Peyer's patch (tissue), 4 donors: ENCODE measurements at places on chromosomes 4 and X. TPM values are rescaled to one million over a fixed set of nuclear protein-coding genes. Genes with fewer than 3 reads are reported as not detected.

DNA sequence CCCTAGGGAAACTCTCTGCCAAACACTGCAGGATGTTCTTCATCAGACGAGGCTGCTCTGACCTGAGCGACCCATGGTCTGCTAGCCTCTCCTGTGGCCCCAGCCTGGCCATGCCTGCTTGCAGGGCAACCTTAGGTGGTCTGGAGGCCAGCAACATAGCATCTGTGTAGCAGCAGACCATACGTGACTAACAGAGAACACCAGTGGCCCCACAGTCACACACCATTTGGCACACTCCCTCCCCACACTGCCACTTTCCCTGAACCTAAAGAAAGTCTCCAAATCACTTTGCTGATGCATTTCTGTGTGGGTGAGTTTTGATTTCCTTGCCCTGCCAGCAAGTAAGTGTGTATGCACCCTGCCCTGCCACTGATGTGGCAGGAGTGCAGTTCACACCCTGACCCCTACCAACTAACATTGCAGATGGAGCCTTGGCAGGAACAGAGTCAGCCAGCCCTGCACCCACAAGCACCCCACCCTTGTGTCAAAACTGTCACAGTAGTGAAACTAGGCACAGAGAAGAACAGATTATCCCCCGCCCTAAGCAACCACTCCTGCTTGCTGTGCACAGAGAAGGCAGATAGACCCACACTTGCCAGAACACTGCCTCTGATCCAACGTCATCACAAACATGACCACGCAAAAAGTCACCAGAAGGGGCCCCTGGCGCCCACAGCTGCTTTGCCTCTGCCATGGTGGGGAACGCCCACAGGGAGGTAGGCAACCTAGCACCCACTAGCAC, 249.1 kb downstream of the SPIN4 start:
- DNase-seq: no peak
- no peak overlapping the region for H3K27ac ChIP-seq
- no peaks in the 10 kb centered on the region for H3K27me3 ChIP-seq
- H3K36me3 ChIP-seq: no peaks in the 10 kb centered on the region
- H3K4me3 ChIP-seq: no peak overlapping the region
- H3K4me1 ChIP-seq: no peaks in the 10 kb centered on the region

DNA sequence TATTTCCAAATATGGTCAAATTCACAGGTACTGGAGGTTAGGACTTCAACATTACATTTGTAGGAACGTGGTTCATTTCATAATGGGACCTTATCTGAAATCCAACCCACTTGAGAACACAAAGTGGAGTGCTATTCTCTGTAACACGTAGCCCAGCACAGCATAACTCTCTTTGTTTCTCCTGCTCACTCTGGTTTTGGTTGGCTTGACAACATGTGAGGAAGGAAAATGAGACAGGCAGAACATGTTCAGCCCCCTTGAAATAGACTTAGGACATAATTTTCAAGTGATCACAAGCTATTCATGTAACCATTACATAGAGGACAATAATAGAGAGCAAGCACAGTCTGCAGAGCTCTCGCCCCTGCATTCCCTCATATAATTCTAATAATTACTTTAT, 115.1 kb upstream of the SMIM10 start:
- H3K4me3 ChIP-seq: no peak overlapping the region
- H3K4me1 ChIP-seq: no peaks in the 10 kb centered on the region
- no peaks in the 10 kb centered on the region for H3K36me3 ChIP-seq
- H3K27ac ChIP-seq: no peak overlapping the region

DNA sequence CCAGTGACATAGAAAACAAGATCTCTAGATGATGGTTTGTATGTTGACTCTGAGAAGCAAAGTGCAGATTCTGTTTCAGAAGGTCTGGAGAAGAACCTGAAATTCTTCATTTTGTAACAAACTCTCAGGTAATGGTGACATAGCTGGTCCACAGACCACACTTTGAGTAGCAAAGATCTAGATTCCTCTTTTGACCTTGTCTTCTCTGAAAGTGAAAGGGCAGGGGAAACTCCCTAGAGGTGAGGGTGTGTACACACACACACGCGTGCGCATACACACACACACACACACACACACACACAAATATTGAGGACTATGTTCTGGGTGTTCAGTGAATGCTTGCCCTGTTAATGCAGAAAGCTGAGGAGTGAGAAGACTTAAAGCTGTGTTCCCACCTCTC, 110.1 kb downstream of the NHSL2 start:
- no peak overlapping the region for H3K4me3 ChIP-seq
- DNase-seq: no peak
- H3K27me3 ChIP-seq: no peaks in the 10 kb centered on the region
- H3K4me1 ChIP-seq: no peaks in the 10 kb centered on the region

- H3K27ac ChIP-seq: no peak overlapping the region
- H3K27me3 ChIP-seq: no peaks in the 10 kb centered on the region
- peak; percentile 59 for DNase-seq
- no peak overlapping the region for H3K4me3 ChIP-seq
- no peaks in the 10 kb centered on the region for H3K36me3 ChIP-seq
Observed at GRCh38 chrX:112642349-112642748, 37.4 kb downstream of the LHFPL1 start.

DNA sequence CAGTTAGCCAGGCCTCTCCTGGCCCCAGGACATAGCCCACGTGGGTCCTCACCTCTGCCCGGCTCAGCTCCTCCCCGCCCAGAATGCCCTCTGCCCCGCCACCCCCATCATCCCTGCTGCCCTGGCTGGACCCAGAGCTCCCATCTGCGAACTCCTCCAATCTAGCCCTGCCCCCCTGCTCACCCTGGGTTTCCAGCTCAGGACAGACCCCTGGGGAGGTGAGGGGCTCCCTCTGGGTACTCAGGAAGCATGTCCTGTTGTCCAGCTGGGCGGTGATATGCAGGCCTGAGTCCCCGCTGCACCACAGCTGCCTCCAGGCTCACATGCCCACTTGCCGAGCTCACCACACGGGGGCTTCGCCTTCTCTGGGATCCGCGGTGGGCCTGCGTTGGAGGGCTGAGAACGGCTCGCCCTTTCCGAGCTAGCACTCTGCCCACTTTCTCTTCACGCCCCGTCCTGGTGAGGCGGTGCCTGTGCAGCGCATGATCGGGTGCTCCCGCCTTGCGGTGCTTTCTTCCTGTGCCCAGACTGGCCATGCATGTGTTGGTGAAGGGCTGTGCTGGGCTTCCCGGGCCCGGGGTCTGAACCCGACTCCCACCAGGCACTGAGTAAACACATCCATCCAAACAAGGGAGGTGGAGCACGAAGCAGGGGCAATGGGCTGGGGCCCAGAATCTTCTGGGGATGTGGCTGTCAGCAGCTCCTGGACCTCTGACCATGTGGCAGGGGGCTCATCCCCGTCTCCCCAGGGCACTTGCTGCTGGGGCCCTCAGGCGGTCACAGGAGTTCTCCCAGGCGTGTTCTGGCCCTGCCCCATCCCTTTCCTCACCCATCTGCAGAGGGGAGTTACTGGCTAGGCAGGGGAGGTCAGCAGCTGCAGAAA, 74.3 kb downstream of the RGS12 start:
- no peaks in the 10 kb centered on the region for H3K4me1 ChIP-seq
- no peak overlapping the region for H3K27ac ChIP-seq
- no peak overlapping the region for H3K4me3 ChIP-seq
- no peaks in the 10 kb centered on the region for H3K27me3 ChIP-seq
- no peak for DNase-seq
- no peaks in the 10 kb centered on the region for H3K36me3 ChIP-seq

DNA sequence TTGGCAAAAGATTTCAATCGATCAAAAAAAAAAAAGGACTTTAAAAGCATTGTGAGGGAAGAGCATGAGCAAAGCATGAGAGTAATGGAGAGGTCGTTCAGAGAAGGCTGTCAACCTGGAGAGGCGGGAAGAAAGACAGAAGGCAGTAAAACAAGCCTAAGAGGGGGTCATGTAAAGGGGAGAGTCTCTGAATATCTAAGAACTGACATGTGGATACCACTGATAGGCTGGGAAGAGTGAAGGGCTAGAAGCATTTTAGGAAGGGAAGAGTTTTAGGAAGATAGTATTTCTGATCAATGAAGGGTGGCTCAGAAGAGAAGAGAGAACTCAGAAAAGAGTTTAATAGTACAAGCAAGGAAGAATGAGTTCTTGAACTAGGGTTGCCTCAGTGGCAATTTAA, 7.5 kb downstream of the FAM9C start:
- H3K4me1 ChIP-seq: no peaks in the 10 kb centered on the region
- no peak for DNase-seq
- no peaks in the 10 kb centered on the region for H3K36me3 ChIP-seq
- H3K27me3 ChIP-seq: no peaks in the 10 kb centered on the region

GRCh38 chrX:107629540-107629909, 1.2 kb downstream of the PRPS1 start:
- no peak overlapping the region for H3K27ac ChIP-seq
- no peak for DNase-seq
- no peaks in the 10 kb centered on the region for H3K36me3 ChIP-seq
- H3K4me1 ChIP-seq: no peaks in the 10 kb centered on the region

DNA sequence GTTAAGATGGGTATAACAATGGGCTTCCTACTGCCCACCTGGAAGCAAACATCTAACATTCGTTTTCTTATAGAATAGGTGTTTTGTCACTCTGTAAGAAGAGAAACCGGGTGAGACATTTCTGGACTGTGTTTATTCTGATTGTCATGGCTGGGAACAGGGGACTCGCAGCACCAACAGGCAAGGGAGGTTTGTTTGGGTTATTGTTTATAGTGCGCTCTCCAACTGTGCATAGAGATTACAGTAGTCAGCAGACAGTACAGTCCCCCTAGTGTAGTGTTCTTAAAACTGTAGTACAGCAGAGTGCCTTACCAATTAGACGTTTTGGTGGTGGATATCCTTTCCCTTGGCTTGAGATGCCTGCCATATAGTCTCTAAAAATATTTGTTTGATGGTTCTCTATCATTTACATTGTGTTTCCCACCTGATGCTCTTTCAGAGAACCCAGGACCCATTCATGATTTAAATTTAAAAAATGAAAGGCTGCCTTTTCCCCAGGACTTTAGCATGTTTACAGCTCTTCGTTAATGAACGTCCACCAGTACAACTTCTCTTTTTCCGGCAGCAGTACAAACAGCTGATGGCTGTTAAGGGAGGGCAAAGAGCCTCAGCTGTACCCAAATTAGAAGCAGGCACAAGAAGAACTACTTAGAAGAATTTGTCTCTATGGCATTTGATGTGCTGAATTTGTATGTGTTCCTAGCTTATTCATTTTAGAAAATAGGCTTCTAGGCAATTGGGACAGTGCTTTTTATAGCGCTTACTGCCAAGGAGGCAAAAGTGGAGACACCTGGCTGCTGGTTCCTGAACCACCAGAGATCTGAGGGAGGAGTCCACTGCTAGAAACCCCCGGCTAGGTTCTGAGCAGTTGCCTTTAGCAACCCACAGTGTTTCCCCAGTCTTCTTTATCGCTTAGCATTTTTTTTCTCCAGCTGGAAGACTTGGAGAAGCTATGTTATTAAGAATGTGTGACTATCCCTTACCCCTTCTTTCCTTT, 1.0 kb upstream of the RNF150 start:
- no peak overlapping the region for H3K27ac ChIP-seq
- H3K4me1 ChIP-seq: no peaks in the 10 kb centered on the region
- no peaks in the 10 kb centered on the region for H3K36me3 ChIP-seq
- no peak overlapping the region for H3K4me3 ChIP-seq

DNA sequence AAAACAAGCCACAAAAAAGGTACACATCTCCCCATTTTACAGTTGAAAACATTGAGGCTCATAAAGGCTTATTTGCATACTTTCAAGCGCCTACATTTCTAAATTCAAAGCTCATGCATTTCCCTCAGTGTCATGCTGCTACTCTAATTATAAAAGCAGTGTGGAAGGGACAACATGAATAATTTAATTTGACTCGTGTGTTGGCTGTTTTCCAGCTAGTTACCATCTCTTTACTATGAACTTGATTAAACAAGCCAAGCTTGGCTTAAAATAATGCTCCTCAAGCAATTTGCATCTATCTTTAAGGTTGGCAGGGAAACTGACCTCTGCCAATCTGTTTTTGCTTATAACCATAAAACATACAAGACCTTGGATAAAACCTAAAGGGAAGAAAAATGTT, 252.5 kb upstream of the NEIL3 start:
- H3K4me3 ChIP-seq: no peak overlapping the region
- H3K4me1 ChIP-seq: no peaks in the 10 kb centered on the region
- H3K36me3 ChIP-seq: no peaks in the 10 kb centered on the region
- no peak overlapping the region for H3K27ac ChIP-seq
- no peaks in the 10 kb centered on the region for H3K27me3 ChIP-seq
- DNase-seq: no peak

DNA sequence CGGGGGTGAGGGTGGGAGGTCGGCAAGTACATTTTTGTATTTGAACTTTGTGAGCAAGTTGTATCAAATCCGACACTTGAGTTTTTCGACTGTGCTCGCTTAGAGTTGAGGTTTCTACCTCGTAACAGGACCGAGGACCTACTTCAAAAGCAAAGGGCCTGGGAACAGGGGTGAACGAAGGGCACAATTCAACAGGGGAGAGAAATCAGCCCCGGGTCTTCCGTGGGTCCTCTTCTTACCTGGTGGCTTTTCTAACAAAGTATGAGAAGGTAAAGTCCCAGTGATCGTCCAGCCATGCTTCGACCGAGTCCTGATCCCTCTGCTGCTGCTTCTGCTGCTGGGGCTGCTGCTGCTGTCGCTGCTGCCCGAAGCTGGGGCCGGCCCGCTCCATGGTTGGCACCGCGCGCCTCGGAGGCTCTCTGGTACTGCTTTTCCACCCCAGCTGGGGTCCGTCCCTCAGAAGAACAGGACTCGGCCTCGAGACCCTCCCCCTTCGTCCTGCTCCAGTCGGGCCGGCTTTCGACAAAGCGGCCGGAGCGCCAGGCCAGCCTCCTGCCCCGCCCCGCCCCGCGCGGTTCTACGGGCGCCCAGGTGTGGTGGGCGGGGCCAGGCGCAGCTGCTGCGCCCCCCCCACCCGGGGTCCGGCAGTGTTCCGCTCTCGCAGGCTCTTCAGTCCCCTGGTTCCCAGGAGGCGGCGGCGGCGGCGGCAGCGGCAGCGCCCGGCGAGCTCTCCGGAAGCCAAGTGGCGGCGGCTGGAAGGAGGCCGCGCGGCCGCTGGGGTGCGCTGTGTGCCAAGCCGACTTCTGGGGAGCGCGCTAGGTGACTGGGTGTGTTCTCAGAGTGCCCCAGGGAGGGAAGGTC, at the start of gene PDE5A:
PDE5A (minus strand) TSS at position 524 of the 861 bp plus-strand sequence; CDS start at position 391, 133 bp downstream.
- no peaks in the 10 kb centered on the region for H3K27me3 ChIP-seq
- H3K4me3 ChIP-seq: peak within 1 kb of the TSS; percentile 92
- DNase-seq: peak; percentile 96
- peaks cover 17% of the 10 kb centered on the region for H3K4me1 ChIP-seq
- H3K36me3 ChIP-seq: no peaks in the 10 kb centered on the region

- DNase-seq: no peak
- H3K4me1 ChIP-seq: no peaks in the 10 kb centered on the region
- H3K27me3 ChIP-seq: no peaks in the 10 kb centered on the region
- H3K36me3 ChIP-seq: no peaks in the 10 kb centered on the region
Observed at GRCh38 chr4:157115613-157116335, 39.8 kb downstream of the GLRB start.

- H3K27me3 ChIP-seq: no peaks in the 10 kb centered on the region
- no peak overlapping the region for H3K27ac ChIP-seq
- no peaks in the 10 kb centered on the region for H3K36me3 ChIP-seq
- H3K4me1 ChIP-seq: no peaks in the 10 kb centered on the region
- DNase-seq: no peak
Observed at GRCh38 chr4:72564184-72564583, 4.8 kb downstream of the ADAMTS3 start.

Gene ERVMER34-1
- not detected for total RNA-seq

Gene FGF13
- total RNA-seq: 3.3 TPM

Gene NXF2B
- not detected for total RNA-seq
